IMR-90 (cell line): ENCODE measurements at places on chromosomes 3 and 15. TPM values are rescaled to one million over a fixed set of nuclear protein-coding genes. Genes with fewer than 3 reads are reported as not detected.
A peak's percentile ranks its signal among the peaks of the same experiment; 100 is the strongest.

Gene SLC27A2
- total RNA-seq, result under 0.01 TPM in 1 of 2 replicates, not detected in the other

DNA sequence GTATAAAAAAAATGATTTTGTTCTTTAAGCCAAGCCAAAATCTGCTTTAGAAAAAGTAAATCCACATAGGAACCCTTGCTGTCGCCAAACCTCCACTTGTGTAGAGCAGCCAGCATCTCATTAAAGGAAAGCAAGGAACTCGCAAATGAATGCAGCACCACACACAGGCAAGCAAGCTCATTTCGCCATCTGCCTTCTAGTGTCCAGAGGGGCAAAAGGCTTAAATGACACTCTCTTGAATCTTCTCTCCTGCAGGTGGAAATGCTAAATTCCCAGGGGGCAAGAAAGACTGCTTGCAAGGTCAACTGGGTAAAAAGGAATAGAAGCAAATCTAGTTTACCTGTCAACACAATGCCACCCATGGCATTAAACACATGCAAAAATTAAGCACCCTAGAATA, 2.4 kb downstream of the MB21D2 start:
- DNase-seq, result peak; percentile 68

DNA sequence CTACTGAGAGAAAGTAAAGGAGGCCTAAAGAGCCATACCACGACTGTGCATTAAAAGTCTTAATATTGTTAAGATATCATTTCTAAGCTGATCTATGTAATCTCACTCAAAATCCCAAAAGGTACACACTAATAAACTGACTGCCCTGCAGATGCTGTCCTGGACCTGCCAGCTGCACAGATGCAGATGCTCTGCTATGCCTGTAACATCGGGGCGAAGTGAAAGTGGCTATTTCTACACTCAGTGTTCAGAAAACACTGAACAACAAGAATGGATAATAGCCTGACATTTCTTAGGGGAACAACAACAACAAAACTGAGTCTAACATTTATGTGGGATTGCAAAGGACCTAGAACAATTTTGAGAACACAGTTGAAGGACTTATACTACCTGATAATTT, 31.9 kb downstream of the RAD18 start:
- DNase-seq, result no peak

DNA sequence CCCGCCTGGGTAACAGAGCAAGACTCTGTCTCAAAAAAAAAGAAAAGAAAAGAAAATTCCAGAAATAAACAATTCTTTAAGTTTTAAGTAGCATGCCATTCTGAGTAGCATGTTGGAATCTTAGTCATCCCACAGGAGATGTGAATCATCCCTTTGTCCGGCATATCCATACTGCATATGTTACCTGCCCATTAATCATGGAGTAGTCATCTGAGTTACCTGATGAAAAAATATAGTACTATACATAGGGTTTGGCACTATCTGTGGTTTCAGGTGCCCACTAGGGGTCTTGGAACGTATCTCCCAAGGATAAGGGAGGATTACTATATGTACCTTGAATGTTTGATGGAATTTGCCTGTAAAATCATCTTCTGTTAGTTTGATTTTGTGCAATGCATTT, 6.3 kb upstream of the CCR4 start:
- DNase-seq, result peak; percentile 41

GRCh38 chr15:85639752-85640381, 154.9 kb downstream of the KLHL25 start:
- peak; percentile 72 for DNase-seq

Gene LPCAT4
- 3.8 and 3.9 TPM in 2 replicates for total RNA-seq

Gene GOLGA6D
- not detected in 2 replicates for total RNA-seq

DNA sequence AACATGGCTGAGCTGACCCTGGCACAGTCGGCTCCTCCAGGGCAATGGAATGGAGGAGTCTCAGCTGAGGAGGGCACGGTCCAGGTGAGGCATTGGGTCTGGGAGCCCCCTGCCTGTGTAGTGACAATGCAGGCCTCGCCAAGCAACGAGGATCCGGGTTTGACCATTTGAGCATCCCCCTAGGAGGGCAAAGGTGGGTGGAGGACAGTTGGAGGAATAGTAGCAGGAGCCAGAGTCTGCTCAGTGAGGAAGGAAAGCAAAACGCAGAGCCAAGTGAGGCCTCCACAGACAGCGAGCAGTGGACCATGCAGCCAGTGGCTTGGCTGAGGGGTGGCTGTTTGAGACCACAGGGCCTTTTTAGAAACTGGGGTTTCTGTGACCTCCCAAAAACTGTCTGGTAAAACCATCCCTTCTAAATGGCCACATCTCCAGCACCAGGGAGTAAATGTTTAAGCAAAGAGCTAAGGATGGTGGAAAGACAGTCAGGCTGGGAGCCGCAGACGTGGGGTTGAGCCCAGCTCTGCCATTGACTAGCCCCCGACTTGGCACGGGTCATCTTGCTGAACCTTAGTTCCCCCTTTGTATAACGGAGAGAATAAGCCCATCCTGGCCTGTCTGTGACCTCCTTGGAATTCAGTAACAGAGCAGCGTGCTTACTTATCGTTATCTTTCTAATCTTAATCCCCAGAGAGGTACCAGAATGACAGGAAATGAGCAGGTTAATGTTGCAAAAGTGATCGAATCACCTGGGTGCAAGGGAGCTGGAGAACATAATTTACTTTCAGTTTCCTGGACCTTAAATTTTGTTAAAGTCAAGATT, 46.8 kb downstream of the CMTM6 start:
- DNase-seq, result no peak

Gene ARHGEF3
- 2.3 and 2.5 TPM in 2 replicates for total RNA-seq

DNA sequence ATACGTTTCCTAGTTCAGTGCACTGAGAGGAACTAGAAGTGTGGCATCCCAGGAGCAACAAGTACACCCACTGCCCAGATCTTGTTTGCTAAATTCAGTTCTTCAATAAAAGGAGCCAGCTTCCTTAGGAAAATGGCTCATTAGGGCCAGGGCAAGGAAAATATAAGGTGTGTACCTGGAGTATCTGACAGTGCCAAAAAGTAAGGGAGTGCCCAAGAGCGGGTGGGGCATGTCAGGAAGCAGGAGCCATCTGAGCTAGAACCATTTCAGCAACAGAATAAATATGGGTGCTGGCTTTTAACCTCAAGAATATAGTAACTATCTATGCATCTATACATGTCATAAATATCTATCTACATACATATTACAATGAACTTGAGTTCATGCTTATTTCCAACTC, 44.1 kb downstream of the SLC41A3 start:
- no peak for DNase-seq

DNA sequence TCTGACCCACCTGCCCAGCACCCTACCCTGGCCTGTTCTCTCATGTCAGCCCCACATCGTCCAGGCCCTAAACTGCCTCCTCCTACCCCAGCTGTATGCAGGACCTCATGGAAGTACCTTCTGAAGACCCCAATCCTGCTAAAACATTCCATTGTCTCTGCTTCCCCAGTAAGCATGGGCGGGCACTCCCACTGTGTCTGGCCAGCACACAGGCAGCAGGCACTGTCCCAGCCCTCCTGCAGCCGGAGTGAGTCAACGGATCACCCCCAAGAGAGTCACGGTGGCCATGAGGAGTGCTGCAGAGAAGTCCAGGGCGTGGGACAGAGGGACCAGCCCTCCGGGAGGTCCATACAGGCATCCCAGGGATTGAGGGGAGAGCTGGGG, 36.4 kb upstream of the SLCO2A1 start:
- no peak for DNase-seq

- no peak for DNase-seq
Observed at GRCh38 chr3:64140651-64141050, 84.6 kb downstream of the PRICKLE2 start.

GRCh38 chr3:3552761-3553160, 246.5 kb upstream of the LRRN1 start:
- no peak for DNase-seq

GRCh38 chr3:195731356-195731905, 10.7 kb downstream of the MUC20 start:
- no peak for DNase-seq

GRCh38 chr3:51813539-51813938, 34.5 kb upstream of the IQCF6 start:
- DNase-seq, result no peak

- DNase-seq, result peak; percentile 69
Observed at GRCh38 chr3:43870120-43870519, 179.4 kb downstream of the ABHD5 start.

Gene ARID3B
- total RNA-seq, result 2.5 TPM in 2 replicates

Gene FBXL2
- total RNA-seq, result 15.6 and 21.0 TPM in 2 replicates

Gene AMOTL2
- 162 and 172 TPM in 2 replicates for total RNA-seq

Gene SUSD5
- total RNA-seq, result 2.9 and 3.9 TPM in 2 replicates

Gene ADAMTS7
- 0.83 and 1.4 TPM in 2 replicates for total RNA-seq

- DNase-seq, result peak; percentile 46
Observed at GRCh38 chr15:50883903-50884302, 24.6 kb upstream of the AP4E1 start.

- no peak for DNase-seq
Observed at GRCh38 chr15:82848241-82848993, 39.0 kb downstream of the WHAMM start.

GRCh38 chr3:16294844-16295243, 29.8 kb downstream of the OXNAD1 start:
- DNase-seq, result no peak

Gene CXCR6
- total RNA-seq, result under 0.01 TPM in 1 of 2 replicates, not detected in the other

Gene TLR9
- not detected in 2 replicates for total RNA-seq

DNA sequence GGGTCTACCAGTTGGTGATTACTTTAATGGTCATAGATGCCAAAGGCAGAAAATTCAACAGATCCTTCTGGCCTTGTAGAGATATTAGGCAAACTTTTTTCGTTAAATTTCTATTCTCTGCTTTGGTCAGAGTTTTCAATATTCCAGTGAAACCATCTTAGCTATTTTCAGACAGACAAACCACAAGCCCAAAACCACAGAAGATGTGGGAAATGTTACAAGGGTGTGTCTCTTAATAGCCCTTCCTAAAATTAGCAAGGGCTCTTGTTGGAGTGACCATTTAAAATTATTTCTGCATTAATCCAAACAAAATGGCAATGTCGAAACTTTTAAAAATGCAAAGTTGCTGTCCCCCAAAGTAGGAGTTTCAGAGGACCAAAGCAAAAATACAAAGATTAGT, 102.8 kb downstream of the ARRDC4 start:
- DNase-seq, result no peak

Gene TRIM59
- total RNA-seq, result 65.4 and 68.3 TPM in 2 replicates

DNA sequence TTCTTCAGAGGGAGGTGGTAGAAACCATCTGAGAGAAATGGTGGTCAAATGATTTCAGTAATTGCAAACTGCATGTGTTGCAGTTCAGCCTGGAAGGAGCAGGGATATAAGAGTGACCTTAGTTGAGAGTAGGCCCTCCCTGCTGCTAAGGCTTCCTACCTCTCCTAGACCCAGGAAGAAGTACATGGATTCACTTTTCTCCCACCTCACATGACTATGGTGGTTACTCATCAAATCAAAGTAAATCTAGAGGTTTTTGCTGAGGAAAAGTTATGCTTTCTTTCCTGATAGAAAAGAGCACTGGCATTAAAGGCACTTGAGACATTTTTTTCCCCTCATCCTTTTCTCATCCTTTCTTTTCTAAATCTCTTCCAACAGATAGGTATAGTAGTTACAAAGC, 43.2 kb upstream of the LEKR1 start:
- peak; percentile 35 for DNase-seq

- no peak for DNase-seq
Observed at GRCh38 chr3:69428657-69429255, 42.9 kb upstream of the FRMD4B start.

DNA sequence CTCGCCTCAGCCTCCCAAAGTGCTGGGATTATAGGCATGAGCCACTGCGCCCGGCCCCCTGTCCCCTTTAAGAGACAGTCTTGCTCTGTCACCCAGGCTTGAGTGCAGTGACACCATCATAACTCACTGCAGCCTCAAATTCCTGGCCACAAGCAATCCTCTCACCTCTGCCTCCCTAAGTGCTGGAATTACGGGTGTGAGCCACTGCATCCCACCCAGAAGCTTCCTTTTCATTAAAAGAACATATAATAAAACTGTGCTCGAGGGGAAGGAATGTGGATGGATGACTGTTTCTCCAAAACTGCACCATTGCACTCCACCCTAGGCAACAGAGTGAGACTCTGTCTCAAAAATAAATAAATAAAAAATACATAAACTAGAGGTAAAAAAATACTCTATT, 70.1 kb downstream of the NCEH1 start:
- no peak for DNase-seq

DNA sequence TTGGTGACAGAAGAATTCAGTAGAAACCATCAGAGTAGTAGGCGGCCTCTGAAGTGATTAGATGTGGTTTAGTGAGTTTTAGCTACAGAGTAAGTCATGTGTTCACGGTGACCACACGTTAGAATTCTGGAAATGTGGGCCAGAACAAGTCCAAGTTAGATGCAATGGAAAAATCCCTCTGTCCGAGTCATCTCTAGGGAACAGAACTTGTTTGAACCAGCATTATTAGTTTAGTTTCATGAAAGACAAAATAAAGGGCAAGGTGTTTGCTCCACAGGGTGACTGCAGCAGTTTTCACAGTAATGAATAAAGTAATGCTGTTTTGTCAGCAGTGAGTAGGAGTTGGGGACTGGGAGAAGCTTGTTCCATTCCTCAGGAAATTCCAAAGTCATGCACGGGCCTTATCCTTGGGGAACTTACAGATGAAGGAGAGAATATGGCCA, 100.2 kb downstream of the CGNL1 start:
- DNase-seq, result peak; percentile 70

- peak; percentile 13 for DNase-seq
Observed at GRCh38 chr15:40737048-40737447, 18.0 kb downstream of the RMDN3 start.

GRCh38 chr3:140113996-140114788, 179.2 kb downstream of the CLSTN2 start:
- no peak for DNase-seq

- peak; percentile 60 for DNase-seq
Observed at GRCh38 chr3:177934001-177934891, 602.0 kb upstream of the KCNMB2 start.

- DNase-seq, result no peak
Observed at GRCh38 chr3:111197485-111197884, 125.9 kb downstream of the NECTIN3 start.

DNA sequence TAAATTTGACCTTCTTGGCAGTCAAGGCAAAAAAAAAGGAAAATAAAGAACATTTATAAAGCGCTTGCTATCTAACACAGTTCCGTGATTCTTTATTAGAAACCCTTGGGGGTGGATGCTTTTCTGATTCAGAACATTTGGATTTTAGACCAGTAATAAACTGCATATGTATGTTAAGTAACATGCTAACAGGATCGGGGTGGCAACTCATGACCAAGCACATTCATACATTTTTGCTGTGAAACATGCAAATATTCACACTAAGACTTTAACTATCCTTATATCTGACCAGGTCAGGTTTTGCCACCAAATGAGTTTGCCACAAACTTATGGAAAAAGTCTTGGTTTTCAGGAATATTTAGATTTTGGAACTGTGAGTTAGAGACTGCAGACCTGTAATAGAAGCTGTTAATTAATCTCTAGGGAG, 30.4 kb upstream of the KLF13 start:
- no peak for DNase-seq
